Activated CD4-positive, alpha-beta T cell treated with anti-CD3 and anti-CD28 coated beads, Interleukin-2, amount 50 U/mL, for 48 hours (primary cell): ENCODE measurements at places on chromosomes 7 and 10.
A peak's percentile ranks its signal among the peaks of the same experiment; 100 is the strongest.

- DNase-seq: no peak
Measured at GRCh38 chr7:89072081-89072480, 276.5 kb upstream of the TEX47 start.

DNA sequence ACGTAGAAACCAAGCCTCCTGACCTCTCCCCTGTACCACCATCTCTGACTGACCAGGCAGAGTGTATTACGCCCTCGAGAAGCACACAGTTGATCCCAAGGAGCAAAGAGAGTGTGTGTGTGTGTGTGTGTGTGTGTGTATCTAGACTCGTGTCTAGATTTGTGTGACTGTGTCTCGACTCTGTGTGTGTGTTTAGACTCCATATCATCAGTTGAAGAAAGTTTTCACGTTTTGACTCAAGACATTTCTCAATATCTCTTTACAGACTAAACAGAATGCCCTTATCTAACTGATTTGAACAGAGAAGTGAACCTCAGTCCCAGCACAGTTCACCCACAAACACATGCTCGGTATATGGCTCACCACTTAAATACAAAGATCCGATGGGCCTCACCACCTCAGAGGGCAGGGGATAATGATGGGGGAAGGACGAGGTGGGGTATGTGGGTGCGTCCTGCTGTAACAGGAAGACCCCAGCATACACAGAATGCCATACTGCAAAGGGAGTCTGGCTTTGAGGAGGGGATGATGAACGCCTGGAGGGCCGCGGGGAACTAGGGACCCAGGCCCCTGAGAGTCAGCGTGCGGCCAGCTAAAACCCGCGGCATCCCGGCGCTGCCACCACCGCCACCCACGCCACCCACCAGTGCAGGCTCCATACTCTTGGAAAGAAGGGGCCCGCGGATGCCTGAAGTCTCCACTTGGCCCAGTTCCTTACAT is 780 bp downstream of the ALDH18A1 start:
- peak; percentile 38 for DNase-seq

- peak; percentile 16 for DNase-seq
Measured at GRCh38 chr7:86926732-86927131, 132.7 kb downstream of the ELAPOR2 start.

DNA sequence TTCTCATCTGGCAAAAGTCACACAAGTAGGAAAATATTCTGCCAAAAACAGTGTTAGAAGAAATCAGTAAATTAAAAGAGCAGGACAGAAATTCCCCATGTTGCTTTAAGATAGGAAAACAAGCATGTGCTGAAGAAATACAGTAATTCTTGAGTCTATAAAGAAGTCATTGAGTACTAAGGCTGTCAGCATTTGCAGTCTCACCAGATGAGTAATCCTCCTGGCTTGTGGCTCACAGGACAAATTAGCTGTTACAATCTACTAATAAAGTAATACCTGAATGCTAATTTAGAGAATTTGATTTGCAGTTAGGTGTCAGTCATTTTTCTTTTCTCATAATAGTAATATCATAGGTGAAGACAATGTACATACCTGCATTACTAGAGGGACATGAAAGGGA is 1158.9 kb upstream of the CELF2 start:
- no peak for DNase-seq

DNA sequence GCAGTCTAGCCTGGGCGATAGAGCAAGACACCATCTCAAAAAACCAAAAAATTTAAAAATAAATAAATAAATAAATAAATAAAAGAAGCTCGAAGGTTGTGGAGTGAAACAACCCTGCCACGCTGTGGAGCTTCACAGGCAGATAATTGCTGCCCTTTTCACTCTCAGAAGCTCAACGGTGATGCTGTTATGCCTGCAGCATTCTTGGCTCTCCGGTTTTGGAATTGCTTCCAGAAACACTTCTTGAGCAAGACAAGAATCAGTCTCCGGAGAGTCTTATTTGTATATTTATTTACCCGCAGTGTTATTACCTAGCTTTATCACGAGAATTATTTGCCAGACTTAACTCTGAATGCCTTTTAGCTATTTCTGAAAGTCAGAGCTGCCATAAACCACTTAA is 40.5 kb upstream of the UBE2H start:
- no peak for DNase-seq

DNA sequence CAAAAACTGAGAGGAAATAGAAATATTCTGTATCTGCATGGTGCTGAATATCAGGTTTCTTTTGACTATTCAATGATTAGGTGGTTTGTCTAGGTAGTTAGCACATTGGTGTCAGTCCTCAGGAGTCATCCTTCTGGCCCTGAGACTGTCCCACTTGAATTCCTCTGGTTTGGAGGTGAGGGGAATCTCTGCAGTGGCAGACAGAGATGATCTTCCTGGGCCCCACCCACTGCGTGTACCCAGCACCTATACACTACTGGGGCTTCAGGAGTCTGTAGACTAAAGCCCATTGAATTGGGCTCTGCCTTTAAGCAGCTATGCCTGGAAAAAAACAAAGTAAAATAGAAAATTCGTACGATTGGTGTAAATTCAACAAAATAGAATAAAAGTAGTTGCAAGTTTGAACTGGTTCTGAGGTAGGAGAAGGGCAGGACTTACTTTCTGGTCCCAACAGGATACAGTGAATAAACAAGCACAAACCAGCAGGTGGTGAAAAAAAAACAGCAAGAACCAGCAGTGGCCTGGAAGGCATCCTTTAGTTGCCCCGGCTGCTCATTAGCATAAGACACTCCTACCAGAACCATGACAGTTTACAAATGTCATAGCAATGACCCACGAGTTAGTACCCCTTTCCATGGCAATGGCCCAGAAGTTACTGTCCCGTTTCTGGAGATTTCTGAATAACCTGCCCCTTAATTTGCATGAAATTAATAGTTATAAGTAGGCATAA is 1.7 kb downstream of the LIPM start:
- DNase-seq: no peak

DNA sequence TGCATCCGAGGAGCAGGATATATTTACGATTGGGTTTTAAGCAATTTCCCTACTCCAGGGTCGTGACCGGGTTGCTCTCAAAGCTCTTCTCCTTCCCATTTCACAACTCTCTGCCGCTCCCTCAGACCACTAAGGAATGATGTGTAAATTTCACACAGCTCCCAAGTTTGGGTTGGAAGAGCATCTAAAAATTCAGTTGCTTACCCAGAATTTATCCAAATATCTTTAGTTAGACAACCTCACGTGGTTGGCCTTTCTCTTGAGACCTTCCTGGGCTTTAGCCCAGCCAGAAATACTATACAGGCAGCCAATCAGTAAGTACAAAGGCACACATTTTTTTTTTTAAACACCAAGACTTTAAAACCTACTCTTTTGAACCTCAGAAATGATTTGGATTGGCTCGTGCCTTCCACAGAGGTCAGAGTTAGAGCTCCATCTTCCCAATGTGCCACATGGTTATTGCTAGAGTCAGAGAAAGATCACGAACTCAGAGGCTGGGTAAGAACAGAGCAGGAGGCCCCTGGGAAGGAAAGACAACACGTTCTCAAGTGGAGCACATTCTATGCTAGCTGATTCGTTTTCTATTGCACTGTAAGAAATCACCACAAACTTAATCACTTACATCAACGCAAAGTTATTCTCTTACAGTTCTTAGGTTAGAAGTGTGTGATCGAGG is 335.4 kb upstream of the MGMT start:
- no peak for DNase-seq
